ENCODE measurements at places on chromosomes 11 and 22.

GRCh38 chr22:31637891-31638618 lies 24.0 kb downstream of the PISD start:
- DNase-seq = no peak

DNA sequence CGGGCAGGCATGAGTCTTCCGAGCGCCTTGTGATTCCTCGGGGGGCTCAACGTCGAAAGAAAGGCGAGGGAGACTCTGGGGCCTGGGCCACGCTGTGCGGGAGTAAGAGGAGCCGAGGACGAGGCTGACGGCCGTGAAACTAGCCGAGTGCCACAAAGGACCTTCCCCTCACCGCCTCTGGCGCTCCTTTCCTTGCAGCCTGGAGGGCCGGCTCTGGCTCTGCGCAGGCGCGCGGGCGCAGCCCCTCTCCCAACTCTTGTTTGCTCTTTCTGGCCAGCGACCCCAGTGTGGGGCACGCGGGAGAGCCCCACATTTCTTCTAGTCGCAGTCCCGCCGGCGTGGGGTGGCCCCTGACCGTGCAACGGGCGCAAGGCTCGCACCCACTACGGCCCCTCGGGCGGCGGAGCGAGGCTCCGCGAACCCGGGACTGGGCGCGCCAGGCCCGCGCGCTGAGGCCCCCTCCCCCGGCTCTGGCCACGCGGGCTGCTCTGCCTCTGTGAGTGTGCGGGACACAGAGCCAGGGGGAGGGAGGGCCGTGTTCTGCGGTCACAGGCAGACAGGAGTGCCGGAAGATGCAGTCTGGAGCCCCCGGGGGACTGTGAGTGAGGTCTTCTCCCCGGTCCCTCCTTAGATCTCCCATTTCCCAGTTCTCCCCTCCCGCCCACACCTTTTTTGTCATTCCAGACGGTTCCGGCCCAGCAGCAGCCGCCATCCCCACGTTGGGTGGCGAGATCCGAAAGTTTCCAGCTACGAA lies 1.0 kb upstream of the TOB2 start:
- DNase-seq = peak; percentile 47

DNA sequence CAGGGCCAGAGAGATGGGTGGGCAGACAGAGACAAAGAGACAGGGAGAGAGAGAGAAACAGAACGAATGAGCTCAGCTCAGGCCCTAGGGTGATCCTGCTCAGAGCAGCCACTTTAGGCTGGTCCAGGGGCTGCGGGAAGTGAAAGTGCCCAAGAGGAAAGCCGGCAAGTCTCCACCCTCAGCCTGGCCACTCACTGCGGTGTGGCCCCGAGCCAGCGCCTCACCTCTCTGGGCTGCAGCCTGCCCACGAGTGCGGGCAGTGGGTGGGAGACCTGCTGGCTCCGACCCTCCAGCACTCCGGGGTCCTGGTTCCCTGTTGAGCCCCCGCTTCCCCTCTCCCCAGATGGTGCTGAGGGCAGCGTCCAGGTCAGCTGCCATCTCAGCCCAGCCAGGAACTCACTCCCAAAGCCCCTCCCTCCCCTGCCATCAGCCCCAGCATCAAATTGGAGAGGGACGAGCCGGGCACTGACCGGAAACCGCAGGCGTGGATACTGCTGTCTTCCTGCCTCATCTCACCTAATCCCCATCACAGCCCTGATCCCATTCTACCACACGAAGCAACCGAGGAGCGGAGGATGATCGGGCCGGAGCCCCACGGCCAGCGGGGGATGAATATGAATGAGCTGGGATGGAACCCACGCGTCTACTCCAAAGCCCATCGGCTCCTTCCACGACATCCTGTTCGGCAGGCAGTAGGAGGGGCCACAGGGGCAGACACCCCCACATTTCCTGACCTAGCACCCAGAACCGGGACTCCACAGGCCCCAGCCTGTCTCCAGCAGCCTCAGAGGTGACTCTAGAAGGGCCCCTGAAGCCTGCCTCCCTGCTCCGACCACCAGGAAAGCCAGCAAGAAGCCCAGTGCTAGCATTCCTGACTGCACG lies 16.9 kb downstream of the ELFN2 start:
- no peak for DNase-seq

- no peak for DNase-seq
Measured at GRCh38 chr11:114610984-114611944, 15.7 kb upstream of the NXPE4 start.

- DNase-seq = no peak
Measured at GRCh38 chr11:557328-558132, 3.0 kb downstream of the LMNTD2 start.

- no peak for DNase-seq
Measured at GRCh38 chr11:116736763-116737162, 36.0 kb downstream of the BUD13 start.

- no peak for DNase-seq
Measured at GRCh38 chr11:33227578-33228261, 29.5 kb upstream of the HIPK3 start.

GRCh38 chr11:64611869-64612646 lies 21.0 kb downstream of the SLC22A12 start:
- no peak for DNase-seq

DNA sequence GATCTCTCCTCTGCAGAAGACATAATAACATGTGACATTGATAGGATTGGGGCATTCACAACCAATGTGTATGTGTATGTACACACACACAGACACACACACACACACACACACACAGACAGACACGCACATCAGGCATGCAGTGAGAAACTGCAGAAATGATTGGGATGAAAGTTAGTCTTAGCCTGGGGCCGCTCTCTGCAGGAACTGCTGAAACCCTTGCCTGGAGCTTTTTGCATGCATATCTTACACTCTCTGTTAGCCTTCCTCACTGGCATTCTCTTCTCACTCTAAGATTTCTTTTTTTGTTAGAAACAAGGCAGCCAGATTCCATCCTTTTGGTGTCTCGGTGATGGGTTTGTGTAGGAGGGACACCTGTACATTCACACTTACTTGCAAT lies 337.9 kb downstream of the NELL1 start:
- no peak for DNase-seq

GRCh38 chr11:108405706-108406105 lies 61.6 kb downstream of the C11orf65 start:
- no peak for DNase-seq

- DNase-seq = no peak
Measured at GRCh38 chr22:33656808-33657628, 263.3 kb downstream of the LARGE1 start.

GRCh38 chr11:64900263-64900678 lies 16.7 kb downstream of the ATG2A start:
- no peak for DNase-seq

DNA sequence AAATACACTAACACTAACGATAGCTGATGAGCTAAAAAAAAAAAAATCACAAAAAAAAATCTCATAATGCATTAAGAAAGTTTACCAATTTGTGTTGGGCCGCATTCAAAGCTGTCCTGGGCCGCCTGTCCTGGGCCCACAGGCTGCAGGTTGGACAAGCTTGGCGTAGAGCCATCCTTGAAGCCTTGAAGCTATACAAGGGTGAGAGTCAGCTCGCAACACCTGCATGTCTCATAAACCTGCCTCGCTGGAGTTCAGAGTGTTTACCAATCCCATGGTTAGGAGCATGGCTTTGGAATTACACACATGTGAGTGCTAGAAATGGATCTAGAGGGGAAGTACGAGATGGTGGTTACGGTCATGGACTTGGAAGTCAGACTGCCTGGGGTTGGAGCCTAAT lies 453.7 kb downstream of the INSC start:
- no peak for DNase-seq

GRCh38 chr22:35541254-35541748 lies 670 bp downstream of the RASD2 start:
- DNase-seq = no peak

- no peak for DNase-seq
Measured at GRCh38 chr22:23035557-23036277, 34.6 kb upstream of the GNAZ start.

DNA sequence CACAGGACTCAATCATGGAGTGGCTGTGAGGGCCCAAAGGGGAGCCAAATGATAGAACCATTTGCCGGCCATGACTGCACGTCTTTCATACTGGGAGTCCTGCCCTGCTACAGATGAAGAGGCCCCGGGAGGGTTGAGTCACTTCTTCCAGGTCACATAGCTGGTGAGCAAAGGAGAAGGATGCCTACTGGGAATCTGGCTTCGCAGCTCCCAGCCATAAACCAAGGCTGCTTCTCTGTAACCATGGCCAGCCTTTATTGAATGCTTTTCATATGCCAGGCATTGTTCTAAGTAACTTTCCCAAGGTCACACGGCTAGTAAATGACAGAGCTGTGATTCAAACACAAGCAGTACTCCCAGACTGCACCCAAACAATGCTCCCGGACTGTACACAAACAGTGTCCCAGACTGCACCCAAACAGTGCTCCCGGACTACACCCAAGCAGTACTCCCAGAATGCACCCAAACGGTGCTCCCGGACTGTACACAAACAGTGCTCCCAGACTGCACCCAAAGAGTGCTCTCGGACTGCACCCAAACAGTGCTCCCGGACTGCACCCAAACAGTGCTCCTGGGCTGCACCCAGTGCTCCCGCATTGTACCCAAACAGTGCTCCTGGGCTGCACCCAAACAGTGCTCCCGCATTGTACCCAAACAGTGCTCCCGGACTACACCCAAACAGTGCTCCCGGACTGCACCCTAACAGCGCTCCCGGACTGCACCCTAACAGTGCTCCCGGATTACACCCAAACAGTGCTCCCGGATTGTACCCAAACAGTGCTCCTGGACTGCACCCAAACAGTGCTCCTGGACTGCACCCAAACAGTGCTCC lies 89.8 kb downstream of the FBXO7 start:
- DNase-seq = no peak

- no peak for DNase-seq
Measured at GRCh38 chr22:40196628-40197360, 19.1 kb downstream of the TNRC6B start.

GRCh38 chr11:14934641-14935351 lies 37.4 kb downstream of the CALCA start:
- DNase-seq = no peak

DNA sequence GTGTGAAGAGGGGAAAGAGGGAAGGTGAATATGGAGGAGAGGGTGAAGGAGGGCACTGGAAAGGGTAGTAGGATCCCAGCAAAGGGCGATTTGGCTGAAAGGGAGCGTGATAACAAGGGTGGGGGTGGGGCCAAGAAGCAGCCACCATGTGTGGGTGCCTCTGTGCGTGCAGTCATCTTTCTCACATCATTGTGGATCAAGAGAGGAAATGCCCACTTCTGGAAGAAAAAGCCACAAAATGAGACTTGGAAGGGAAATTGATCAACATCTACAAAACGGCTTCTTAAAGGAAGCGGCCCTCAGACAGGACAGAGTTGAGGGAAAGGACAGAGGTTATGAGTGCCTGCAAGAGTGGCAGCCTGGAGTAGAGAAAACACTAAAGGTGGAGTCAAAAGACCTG lies 1.2 kb upstream of the CXCR5 start:
- DNase-seq = no peak

DNA sequence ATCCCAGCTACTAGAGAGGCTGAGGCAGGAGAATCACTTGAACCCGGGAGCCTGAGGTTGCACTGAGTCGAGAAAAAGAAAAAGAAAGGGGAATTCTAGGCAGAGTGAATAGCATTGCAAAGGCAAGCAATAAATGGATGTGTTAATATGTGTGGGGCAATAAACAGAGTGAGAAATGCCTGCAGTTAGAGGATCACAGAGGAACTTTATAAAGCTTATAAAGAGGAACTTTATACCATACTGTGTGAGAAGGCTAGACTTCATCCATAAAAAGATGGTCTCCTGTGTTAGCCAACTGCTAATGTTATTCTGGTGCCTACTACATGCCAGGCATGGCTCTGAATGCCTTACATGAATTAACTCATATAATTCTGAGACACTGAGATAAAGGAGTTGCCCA lies 841 bp downstream of the B3GNT6 start:
- DNase-seq = no peak

DNA sequence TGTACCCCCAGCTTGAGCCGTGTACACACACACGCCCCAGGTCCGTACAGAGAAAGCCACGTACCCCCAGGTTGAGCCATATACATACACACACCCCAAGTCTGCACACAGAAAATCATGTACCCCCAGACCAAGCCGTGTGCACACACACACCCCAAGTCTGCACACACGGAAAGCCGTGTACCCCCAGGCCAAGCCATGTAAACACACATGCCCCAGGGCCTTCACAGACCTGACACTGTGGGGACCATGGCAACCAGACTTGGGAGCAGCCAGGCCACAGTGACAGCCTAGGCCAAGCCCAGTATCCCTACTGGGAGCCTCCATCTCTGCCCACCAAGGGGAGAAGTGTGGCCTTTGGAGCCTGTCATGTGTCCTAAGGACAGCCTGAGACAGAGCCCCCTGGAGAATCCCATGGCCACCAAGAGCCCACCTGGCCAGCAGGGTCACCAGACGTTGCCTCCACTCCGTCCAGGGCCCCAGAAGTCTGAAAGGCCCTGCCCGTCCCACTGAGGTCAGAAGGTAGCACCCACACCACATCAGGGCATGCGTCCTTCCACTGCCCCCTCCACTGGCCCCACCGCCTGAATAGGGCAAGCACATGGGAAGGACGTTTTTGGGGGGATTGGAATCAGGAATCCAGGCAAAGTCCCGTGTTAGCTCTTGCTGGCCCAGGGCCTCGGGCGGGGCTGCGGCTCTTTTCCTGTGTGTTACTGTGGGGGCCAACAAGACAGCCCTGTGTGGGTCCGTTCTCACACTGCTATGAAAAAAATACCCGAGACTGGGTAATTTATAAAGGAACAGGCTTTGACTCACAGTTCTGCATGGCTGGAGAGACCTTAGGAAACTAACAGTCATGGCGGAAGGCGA lies 636.7 kb downstream of the TBC1D22A start:
- no peak for DNase-seq

DNA sequence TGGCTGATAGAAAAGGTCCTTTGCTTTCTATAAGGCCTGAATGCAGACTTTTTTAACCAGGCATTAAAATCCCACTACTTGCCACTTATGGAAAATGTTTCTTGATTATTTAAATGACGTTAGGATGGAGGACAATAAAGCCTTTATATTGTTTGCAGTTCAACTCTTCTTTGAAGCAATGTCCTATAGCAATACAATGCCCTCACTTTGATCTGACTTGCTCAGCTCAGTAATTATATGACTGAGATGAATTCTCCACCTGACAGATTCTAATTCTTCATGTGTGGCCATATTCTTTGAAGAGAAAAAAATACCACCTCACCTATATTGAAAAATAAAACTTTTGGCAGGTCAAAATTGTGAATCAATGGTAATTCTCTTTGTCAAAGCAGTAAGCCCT lies 182.0 kb upstream of the MTMR2 start:
- no peak for DNase-seq

- no peak for DNase-seq
Measured at GRCh38 chr11:130519128-130519932, 70.9 kb downstream of the ADAMTS15 start.

- no peak for DNase-seq
Measured at GRCh38 chr11:61120099-61120705, 17.9 kb downstream of the CD5 start.

- no peak for DNase-seq
Measured at GRCh38 chr11:95586661-95587060, 202.9 kb downstream of the FAM76B start.

- DNase-seq = no peak
Measured at GRCh38 chr11:66292543-66293332, 1.0 kb downstream of the TMEM151A start.

- no peak for DNase-seq
Measured at GRCh38 chr11:76767659-76768058, 15.5 kb upstream of the TSKU start.
